M059J (cell line): ENCODE measurements at places on chromosomes 3 and 15.
A peak's percentile ranks its signal among the peaks of the same experiment; 100 is the strongest.

- DNase-seq = peak; percentile 93
These were observed 107.0 kb downstream of the ALCAM start for GRCh38 chr3:105473521-105474223.

DNA sequence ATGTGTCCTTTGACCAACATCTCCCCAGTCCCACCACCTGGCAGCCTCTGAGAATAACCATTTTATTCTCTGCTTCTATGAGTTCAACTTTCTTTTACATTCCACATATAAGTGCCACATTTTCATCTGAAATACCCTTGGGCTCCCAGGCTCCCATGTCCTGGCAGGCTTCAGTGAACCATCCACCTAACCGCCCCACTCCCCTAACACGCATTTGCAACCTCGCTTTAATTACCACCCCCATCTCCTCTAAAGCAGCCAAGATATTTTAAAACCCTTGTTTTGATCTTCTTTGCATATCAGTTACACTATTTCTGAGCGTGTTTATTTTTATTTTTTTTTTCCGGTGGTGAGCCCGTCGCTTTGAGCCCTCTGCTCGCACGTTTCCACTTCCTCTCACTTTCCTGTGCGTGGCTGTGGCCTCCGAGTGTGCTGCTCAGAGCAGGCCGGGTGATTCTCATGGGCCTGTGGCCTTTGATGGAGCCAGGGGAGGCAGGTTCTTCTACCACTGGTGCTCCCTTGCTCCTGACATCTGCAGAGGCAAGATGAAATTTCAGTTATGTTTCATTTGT is 195.4 kb upstream of the LPP start:
- no peak for DNase-seq

DNA sequence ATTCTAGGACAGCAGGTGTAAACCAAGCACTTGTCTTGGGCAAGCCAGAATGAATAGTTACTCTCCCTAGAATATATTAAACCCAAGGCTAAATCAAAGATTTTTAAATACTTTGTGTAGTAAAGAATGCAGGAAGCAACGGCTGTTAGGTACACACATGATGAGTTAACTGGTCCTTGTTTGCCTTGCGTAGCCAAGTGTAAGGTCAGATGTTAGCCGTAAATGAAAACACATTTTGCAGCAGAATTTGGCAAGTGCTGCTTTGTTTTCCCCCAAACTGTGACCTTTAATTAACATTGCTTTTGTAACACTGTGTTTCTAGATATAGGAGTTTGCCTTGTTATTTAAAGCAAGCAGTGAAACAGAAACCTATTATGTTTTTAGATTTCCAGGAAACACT is 368.7 kb downstream of the IL5RA start:
- no peak for DNase-seq

DNA sequence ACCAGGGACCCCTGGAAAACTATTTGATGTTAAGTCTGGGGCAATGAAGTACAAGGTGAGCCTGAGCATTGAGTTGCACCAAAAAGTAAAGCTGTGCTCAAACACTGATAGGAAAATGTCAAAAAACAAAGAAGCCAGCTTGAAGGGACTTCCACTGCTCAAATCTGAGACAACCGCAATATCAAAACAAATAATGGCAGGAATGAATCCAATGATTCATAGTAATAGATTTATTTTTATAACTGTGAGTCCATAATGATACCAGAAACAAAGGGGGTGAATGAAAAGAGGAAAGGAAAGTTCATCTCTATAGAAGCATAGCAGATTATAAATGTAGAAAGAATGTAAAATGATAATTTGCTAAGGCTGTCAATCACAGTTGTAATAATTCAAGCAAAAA is 237.3 kb upstream of the ZBTB20 start:
- DNase-seq = no peak

DNA sequence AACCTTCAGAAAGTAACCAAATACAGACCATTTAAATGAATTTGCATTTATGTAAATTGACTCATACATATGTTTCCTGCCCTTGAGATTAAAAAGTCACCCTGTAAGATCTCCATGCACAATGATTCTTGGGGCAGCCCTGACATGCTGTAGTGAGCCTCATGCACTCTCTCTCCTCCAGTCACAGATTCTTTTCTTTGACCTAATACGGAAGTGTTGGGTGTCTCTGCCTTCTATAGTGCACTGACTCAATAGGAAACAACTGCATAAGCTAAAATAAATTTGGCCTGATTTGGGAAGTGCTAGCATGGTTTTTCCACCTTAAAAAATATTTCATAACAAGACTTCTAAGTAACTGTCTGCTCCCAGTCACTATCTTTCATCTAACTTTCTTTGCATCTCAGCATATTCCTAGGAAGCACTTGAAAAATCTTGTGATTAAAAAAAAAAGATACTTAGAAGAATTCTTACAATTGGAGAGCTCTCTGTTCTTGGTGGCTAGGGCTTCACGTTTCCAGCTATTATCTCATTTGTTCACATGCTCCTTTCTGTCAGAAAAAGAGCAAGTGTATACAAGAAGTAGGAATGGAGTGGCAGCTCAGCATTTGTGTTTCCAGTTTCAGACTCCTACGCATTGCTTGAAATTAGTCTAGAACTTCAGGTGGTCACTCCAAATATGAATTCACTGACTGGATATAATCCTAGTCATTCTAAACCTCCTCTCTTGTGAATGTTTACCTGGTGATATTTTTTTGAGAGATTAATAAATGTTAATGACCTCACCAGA is 207.9 kb upstream of the COL8A1 start:
- DNase-seq = no peak

DNA sequence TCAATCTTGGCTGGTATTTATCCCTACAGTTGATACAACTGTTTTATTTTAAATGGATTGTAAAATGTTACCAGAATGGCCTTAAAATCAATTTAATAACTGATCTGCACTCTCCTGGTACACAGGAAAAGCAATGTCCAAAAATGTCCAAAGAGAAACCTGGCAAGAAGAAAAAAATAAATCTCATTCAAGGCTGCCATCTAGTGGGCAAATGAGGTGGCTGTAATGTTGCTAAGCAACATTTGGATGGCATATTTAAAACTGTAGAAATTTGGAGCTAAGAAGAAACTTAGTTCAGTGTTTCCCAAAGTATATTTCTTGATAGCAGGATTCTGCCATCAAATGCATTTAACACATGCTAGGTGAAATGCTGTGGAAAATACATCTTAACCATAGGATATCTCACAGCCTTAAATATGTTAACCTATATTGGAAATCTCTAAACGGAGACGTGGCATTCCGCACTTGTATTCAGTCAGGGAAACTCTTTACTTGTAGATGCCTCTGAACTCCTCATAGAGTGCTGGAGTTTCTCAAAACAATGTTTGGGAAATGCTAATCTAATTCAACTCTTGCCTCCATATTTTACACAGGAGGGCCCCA is 216.8 kb downstream of the ERC2 start:
- peak; percentile 54 for DNase-seq

- no peak for DNase-seq
These were observed 278.3 kb upstream of the WNT5A start for GRCh38 chr3:55765398-55765797.

GRCh38 chr3:38222032-38222634 is 43.5 kb upstream of the SLC22A13 start:
- DNase-seq = no peak

DNA sequence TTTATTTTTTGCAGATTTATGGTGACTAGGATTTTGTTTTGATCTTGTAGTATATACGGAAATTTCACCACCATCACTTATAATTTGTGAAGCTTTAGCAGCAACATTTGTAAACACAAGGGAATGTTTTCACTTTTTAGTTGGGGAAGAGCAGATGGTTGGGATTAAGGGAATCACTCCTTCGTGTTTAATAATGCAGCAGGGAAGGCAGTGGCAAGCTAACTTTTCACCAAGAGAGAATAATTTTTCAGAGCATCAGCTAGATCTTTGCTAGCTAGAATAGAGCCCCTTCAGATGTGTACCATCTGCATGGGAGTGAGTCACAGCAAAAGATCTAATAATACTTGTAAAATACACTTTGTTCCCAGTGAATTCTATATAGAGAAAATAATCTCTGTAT is 632.7 kb downstream of the CADM2 start:
- DNase-seq = no peak

DNA sequence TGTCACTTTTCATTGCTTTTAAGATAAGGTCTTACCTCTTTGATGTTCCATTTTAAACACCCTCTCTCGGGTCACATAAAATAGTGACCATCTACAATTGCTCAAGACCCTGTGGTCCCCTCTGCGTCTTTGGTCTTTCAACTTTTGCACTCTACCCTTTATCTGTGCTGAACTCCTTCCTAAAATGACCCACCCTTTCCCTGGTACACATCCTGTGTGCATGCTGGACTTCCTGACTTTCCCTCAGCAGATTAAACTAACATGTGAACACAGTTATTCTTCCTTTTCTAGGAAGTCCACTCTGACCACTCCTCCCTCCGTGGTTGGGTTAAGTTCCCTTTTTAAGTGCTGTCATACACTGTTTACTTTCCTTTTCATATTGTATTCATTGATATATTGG is 414.2 kb downstream of the GABRB3 start:
- no peak for DNase-seq

DNA sequence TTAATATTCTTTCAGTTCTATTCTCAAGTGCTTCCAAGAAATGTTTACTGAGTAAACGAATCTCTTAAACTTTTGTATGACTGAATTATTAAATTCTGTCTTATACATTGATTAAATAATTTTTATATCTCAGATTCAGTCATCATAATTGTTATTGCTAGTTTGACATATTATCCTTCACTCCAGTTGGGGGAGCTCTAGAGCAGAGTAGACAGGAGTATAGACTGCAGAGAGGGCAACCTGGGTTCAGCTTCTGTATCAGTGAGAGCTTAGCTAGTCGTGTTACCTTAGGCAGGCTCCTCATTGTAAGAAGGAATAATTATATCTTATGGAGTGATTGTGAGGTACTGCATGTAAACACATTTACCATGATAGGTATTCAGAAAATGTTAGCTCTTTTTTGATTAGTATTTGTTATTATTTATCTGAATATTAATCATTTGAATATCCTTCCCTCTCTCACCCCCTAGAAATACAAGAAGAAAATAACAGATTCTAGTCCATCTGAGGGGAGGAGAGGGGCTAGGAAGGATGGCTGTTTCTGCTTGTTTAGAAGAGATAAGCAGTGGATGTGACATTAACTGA is 31.0 kb upstream of the ZCWPW2 start:
- peak; percentile 29 for DNase-seq
